ENCODE measurements at places on chromosomes 12 and 14.

- no peak for DNase-seq
Measured at GRCh38 chr12:10304161-10304574, 3.5 kb upstream of the KLRD1 start.

DNA sequence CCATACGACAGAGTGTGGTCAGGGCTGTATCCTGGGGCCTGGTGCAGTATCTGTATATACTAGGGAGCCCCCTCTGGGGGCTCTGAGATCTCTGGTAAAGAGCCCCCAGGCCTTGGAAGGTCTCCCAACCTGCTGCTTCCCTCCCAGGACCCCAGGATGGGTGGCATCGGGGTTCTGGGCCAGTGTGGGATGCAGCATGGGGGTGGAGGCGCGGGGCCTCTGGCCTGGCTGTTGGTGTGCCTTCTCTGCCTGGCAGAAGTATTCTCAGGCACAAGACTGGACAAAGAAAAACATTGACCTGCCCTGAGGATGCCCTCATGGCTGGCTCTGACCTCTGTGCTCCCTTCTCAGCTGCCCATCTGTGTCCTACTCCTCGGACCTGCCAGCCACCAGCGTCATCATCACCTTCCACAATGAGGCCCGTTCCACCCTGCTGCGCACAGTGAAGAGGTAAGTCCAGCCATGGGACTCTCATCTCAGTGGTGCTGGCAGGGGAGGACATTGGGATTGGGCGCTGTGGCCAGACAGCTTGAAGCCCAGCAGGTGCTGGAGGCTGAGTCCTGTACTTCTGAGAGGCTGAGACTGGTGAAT is 64.5 kb downstream of the GALNT16 start:
- no peak for DNase-seq

- DNase-seq: peak; percentile 39
Measured at GRCh38 chr12:119692997-119693396, 25.1 kb downstream of the PRKAB1 start.

DNA sequence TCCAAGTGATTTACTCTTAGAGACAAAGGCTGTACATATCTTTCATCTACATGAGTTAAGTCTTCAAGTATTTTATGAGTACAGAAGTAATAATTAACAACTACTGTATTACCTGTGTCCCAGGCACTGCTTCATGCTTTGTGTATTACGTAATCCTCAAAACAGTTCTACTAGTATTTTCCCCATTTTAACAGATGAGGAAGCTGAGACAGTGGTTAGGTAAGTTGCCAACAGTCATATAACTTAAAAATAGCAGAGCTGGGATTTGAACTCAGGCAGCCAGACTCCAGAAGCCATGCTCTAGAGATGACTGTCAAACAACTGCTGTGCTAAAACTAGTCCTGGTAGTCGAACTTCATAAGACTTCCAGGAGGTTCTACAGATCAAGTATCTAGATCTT is 10.7 kb downstream of the TRMT5 start:
- DNase-seq: no peak

DNA sequence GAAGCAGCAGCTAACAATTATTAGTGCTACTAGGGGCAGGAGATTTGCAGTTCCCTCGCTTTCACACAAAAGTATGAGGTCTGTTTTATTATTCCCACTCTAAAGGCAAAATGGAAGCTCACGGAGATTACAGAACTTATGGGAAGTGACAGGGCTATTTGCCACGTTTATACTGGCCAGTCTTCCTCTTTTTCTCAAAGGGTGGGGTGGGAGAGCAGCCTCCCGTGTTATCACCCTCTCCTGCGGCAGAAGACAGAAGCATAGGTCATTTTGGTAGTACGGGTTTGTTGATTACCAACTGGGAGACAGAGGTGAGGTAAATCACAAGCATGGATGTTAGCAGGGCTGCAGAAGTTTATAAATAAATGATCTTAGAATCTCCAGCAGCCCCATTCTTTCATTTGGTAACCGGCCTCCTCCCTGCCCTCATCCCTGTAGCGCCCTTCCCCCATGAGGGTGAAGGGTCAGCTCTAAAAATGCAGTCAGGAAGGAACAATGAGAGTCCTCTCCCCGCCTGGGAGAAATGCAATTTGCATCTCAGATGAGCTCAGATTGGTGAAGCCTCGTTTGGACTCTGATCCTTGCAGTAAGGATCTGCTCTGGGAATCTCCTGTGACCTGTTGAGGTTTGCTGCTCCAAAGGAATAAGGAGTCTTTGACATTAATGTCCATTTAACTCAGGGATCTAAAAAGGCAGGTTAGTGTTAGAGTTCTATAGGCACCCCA is 44.7 kb upstream of the SINHCAF start:
- no peak for DNase-seq

GRCh38 chr14:103052407-103052806 is 4.9 kb downstream of the CDC42BPB start:
- no peak for DNase-seq

DNA sequence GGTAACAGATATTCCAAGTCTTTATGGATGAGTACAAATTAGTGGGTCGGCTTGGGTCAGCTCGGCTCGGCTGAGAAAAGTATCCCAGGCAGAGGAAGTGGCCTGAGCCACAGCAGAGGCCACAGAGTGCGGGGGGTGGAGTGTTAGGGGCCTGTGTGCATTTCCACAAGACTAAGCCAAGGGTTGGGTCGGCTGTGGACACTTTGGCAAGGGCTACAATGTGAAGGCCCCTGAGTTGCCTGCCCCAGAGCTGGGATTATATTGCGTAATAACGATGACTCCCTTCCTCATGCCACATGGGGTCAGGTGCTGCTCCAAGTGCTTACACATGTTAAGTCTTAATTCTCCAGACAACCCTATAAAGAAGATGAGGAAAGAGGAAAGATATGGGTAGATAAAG is 11.4 kb downstream of the EVL start:
- no peak for DNase-seq
